ENCODE measurements at places on chromosomes 4 and X.

- peak; percentile 55 for DNase-seq
Measured at GRCh38 chr4:174553828-174554227, 31.5 kb upstream of the HPGD start.

DNA sequence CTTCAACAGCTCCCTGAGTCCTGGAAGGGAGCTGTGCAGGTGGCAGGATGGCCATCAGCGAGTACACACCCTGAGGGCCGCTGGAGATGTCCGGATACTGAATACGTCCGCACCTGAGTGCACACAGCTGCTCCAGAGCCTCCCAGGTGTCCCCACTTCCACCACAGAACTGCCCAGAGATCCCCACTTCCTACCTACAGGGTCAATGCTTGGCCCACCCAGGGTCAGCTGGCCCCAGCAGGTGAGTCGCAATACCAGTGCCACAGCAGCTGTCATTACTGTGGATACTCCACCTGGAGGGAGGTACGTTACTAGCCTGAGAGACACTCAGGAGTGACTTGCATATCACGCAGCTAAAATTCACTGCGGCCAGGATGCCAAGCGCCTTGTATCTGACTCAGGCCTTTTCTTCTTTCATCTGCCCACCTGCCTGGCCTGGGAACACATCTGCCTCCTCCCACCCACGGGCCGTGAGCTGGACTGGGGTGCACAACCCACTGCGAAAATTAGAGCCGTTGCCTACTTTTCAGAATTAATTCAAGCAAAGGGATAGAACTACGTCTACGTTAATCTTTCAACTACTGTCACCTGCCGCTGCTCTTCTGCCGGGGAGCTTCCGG lies 9.4 kb downstream of the C4orf50 start:
- DNase-seq: no peak

- no peak for DNase-seq
Measured at GRCh38 chr4:77170926-77171325, 13.9 kb downstream of the CCNG2 start.

- no peak for DNase-seq
Measured at GRCh38 chr4:73415807-73416238, 11.7 kb downstream of the ALB start.

DNA sequence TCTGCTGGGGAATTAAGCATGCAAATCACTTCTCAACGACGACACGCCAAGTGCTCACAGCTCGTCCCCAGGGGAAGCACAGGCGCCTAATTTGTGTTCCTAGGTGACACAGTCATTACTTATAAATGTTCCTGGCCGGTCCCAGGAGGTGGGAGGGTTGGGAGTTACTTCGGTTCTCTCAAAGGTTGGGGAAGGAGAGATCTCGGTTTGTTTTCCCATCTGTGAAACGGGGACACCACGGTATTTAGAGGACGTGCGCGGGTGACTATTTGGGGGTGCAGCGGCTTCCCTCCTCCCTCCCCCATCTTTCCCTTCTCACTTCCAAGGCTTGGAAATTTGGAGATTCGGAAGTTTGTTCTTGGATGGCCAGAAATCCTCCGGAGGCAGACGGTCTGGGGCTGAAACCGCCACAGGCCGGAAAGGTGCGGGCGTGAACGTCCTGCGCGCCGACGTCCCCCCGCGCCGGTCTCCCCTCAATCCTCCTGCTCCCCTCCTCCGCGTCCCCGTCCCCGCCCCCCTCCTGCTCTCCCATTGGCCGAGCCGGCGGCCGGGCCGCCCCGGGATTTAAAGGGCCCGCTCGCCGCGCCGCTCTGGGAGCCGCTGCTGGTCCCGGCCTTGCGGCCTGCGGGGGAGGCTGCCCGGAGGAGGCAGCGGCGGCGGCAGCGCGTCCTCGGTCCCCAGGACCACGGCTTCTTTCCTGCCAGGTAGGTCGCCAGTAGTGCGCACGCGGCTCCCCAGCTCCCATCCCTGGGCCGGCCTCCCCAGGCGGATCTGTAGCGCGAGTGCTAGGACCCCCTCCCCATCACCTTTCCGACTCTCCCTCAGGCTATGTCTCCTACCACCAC lies at the start of gene PORCN:
Gene PORCN, plus strand, starts transcription at position 593 of the 845 bp plus-strand sequence. CDS start 829 bp downstream, outside the sequence.
- DNase-seq: no peak

DNA sequence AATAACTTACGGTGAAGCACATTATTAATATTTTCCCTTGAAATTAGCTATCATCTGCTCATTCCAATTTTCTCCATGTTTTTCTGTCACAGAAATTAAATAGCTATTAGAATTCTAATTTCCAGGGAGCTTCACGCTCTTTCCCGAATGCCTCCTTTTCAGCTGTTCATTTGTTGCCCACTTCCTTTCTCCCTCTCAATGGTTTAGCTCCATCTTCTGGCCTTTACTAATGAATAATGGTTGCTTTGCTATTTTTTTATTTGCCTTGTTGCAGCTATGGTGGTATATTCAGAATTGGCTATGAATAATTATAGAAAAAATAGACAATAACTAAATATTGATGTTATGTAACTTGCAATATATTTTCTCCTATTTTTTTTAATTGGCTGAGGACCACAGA lies 70.5 kb downstream of the GRIA2 start:
- no peak for DNase-seq

- no peak for DNase-seq
Measured at GRCh38 chr4:6097581-6097980, 79.3 kb upstream of the C4orf50 start.

DNA sequence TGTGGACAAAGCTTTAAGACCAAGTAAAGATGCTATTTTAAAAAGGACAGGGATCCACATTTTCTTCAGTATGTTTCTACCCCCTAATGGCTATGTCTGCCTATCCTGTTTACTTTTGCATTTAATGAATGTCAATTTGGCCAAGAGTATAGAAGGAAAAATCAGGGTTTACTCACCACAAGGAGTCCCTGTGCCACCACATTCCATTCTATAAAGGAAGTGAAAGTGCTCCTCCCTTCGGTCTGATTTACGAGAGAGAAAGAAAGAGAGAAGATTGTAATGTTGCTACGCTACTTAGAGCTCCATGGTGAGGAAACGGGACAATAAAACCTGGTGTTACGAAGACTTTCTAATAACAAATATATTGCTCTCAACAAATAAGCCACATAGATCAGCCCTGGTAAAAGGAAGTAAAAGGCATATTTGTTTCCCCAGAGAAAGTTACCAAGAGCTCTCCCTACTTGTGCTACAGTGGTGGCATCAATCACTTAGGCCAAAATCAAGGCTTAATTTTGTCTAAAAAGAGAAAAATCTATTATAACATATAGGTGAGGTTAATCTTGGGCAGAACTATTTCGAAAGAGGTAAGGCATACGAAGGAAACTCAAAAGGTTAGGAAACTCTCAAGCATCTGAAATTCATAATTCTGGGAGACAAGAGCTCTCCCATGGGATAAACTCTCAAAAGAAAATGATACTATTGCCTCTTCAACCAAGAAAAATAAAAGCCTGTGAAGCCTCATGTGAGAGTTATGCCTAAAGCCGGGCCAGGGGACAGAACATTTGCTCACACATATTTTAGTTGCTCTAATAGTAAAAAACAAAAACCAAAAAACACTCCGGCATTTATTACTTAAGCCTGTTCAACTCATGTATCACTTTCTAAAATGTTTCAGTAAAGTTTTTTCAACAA lies 29.5 kb downstream of the TAPT1 start:
- DNase-seq: peak; percentile 30

Data from fibroblast of skin of left biceps (primary cell).